Stimulated activated CD4-positive, alpha-beta T cell treated with anti-CD3 and anti-CD28 coated beads, Interleukin-15, amount 100 ng/mL, for 1 hour (primary cell): ENCODE measurements at places on chromosomes 6 and 20.

- no peak for DNase-seq
Measured at GRCh38 chr20:63966944-63967322, 2.8 kb downstream of the ZNF512B start.

GRCh38 chr6:127794405-127794804 lies 106.5 kb downstream of the THEMIS start:
- no peak for DNase-seq

GRCh38 chr6:75489025-75489424 lies 4.6 kb downstream of the FILIP1 start:
- no peak for DNase-seq

GRCh38 chr6:73854998-73855718 lies 159.2 kb downstream of the CD109 start:
- DNase-seq: no peak

GRCh38 chr6:73969971-73970970 lies 274.3 kb downstream of the CD109 start:
- no peak for DNase-seq

DNA sequence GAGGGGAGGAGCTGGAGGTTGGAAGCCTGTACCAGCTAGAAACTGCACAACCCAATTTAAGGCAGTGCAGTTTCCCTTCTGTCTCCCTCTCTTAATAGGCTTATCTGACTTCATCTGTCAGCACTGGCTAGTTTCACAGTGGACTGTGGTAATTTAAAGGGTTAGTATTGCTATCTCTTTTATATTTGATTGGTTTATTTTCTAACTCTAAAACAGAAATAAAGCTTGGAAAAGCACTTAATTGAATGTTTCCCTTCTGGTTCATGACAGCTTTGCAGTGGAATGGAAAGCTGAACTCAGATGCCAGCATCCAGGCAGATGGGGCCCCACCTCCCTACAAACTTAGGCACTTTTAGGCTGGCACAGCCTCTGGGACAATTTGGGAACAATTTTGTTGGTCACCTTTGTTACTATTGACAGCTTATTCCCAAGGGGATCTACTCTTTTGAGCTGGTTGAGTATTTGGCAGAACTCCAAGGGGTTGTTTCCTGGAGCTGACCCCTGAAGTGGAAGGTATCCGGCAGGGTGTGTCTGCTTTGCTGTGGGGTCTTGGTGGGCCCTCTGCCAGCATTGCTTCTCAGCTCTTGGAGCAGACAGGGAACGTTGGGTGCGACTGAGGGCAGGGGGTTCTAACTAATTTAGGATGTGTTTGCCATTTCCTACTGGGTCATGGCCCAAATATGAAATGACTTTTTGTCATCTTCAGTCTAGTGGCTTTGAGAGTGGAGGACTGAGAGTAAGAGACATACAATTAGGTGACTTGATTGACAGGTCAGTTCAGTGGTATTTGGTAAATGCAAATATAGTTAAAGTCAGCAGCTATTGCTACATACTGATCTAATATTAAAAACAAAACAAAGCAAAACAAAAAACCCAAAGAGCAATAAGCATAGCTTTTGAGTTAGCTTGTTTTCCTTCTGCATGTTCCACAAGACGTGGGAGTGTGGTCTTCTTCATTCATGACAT lies 9.3 kb downstream of the SH3BGRL2 start:
- no peak for DNase-seq

DNA sequence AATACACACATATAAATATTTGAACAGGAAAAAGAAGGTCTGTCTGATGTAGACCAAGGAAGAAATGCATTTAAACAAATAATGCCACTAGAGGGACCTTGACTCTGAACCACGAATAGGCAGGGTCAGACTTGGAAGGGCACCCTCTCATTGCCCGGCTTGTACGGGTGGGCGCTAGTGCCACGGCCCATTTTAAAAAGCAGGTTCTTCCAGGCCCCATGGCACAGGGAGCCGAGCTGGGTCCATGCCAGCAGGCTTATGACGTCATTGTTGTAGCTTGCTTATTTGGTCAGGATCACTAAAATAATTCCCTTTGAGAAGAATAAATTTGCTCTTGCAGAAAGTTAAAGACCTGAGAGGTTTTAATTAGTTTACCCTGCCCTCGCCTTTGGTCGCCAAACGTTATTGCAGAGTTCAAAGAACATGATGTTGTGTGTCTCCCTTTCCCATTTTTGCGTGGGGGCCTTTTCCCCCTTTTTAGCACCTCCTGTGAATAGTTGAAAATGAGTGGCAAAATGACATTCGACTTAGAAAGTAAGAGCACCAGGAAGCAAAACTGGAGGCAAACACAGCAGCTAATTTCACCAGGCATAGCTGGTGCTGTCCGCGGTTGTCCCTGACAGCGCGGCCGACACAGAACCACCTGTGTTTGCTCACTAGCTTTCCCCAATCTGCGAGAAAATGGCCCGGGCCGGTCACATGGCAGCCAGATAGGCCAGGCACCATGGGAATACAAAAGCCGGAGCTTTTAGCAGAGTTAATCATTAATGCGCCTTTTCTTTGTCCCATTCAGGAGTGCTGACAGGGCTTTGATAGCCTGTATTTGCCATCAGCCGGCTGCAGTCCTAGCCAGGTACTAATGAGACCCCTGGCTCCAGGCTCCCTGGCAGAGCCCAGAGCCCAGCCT lies 93.8 kb downstream of the FOXA2 start:
- no peak for DNase-seq
